ENCODE measurements at places on chromosomes 4 and X.

DNA sequence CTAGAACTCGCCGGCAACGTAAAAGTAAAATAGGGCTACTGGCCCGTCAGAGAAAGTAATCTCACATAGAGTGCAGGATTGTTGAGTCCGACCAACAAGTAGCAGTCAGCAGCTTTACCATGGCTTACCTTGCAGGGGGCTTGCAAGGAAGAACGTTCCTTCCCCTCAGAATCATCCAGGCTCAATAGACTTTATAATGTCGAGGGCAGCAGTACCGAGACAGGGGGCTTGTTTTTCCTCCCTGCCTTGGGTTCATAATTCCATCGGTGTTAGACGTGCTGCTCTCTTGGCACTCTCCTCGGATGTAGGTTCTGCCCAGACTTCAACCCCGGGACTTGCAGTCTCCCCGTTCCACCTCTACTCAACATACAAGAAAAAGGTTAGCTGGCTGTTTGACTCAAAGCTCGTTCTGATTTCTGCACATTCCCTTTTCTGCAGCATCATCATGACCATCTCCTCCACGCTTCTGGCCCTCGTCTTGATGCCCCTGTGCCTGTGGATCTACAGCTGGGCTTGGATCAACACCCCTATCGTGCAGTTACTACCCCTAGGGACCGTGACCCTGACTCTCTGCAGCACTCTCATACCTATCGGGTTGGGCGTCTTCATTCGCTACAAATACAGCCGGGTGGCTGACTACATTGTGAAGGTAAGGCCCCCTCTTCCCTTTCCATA is 1.5 kb downstream of the SLC10A4 start:
- DNase-seq, result no peak

- no peak for DNase-seq
These were observed 20.4 kb downstream of the HERC5 start for GRCh38 chr4:88477229-88477860.

DNA sequence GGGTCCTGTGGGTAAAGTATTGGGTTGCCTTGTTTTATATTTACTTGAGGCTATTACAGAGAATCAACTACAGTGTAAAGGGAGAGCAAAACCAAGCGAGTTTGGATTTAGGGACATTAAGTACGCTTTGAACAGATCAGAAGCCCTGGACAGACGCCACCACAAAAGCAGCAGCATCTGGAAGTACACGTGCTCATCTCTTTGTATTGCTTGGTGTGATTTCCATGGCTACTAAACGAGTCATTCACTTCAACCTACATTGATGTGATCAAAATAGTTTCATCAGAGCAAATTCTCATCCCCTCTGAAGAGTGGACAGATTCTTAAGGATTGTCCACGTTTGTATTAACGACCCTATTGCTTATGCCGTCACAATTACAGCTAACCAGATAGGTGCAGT is 85.1 kb downstream of the SORBS2 start:
- no peak for DNase-seq

DNA sequence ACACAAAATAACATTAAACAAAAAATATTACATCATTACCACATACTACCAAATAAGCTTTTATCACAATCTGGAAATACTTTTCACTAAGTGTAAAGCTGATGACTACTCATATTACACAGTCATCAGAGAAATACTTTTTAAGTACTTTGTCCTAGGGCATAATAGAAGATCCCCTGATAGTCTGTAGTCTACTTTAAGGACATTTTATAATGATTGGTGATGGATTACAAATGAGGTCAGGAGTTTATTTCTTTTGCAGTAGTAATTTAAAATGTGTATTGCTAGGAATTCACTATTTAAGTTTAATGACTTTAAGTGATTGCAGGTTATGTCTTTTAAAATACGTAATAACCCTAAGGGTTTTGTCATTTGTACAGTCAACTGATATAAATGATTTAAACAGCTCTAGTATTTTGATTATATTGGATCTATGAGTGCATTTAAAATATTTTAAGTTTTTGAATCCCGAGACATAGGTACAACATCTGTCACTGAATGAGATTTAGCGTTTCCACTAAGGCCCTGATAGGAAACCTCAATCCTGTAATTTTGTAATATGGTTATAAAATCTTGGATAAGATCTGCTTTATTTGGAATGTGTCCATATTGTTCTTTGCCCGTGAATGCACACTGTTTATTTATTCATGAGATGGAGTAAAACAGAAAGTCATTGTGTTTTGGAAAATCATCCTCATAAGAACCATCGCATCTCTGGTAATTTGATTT is 189.5 kb downstream of the ARAP2 start:
- DNase-seq, result no peak

- no peak for DNase-seq
These were observed 4.5 kb downstream of the RAB9A start for GRCh38 chrX:13693341-13693961.

DNA sequence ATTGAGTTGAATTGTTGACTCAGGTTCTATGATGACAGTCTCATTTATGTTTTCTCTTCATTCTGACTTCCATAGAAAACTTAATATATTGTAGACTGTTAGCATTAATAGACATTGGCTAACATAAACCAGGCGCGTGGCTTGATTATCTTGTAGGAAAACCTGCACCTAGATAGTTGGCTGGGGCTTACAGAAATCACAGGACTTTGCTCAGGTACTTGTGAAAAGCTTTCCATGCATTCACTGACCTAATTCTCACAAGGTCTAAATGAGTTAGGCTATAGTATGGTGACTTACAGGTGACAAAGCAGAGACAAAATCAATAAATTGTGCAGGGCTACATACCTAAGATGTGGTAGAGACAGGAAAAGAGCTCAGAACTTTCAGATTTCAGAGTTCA is 212.8 kb downstream of the GPAT3 start:
- no peak for DNase-seq

GRCh38 chrX:141714680-141715079 is 16.1 kb upstream of the SPANXD start:
- no peak for DNase-seq

GRCh38 chr4:87391576-87392054 is 627 bp upstream of the HSD17B11 start:
- DNase-seq, result no peak

GRCh38 chr4:39446842-39447573 is 11.7 kb downstream of the RPL9 start:
- no peak for DNase-seq

GRCh38 chr4:14168919-14169318 is 541.4 kb upstream of the BOD1L1 start:
- peak; percentile 87 for DNase-seq

DNA sequence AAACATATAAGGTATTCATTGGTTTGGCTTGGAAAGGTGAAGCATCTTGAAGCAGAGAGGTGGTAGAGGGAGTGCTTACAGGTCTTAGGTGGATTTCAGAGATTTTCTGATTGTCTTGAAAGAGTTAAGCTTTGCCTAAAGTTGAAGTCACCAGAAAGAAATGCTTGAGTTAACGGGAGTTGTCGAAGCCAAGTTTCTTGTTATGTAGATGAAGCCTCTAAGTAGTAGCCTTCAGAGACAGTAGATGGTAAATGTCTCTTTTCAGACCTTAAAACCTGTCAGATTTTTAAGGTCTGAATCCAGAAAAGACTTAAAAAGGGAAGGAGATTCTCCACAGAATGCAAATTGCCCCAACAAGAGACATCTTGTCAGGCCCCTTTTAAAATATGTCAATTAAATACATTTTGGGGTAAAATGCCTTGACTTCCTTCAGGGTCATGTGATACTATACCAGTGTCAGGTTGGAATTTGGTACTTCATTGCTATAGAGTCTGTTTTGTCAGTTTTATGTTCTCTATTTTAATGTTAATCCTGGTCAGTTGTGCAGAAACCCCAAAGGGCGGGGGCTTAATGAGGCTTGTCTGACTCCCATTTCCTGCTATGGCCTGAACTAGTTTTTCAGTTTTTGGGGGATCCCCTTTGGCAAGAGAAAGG is 81.0 kb downstream of the PCDH18 start:
- no peak for DNase-seq

DNA sequence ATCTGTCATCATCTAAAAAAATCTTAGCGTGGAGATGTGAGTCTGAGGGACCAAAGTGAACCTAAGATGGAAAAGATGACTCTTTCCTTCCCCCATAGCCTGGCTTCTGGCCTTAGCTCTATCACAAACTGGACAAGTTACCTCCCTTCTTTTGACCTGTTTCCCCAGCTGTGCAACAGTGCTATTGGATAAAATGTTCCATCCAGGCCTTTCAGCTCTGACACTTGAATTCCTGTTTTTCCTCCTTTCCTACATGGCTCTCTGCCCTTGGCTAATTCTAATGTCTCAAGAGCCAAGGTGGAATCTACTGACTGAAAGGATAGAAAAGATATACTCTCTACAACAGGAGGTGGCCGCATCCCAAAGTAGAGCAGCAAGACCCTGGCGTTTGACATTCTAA is 84.5 kb upstream of the ARHGEF9 start:
- no peak for DNase-seq

GRCh38 chr4:164802301-164802901 is 48.5 kb downstream of the SMIM31 start:
- no peak for DNase-seq

DNA sequence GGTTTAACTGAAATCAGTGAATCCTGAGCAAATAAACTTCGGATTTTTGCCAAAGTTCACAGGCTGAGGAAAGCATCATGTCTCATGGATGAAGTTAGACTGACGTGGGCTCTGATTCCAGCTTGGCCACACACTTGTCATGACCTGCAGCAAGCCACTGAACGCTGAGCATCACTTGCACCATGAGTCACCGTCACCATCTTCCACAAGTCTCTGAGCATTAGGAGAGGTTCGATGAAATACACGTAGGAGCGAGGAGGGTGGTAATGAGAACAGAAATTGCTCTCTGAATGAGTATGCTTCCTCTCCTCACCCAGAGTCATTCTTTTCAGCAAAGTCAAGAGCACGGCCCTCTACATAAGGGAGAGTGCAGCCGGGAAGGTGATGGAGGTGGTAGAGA is 3.8 kb upstream of the TRIML2 start:
- peak; percentile 49 for DNase-seq

DNA sequence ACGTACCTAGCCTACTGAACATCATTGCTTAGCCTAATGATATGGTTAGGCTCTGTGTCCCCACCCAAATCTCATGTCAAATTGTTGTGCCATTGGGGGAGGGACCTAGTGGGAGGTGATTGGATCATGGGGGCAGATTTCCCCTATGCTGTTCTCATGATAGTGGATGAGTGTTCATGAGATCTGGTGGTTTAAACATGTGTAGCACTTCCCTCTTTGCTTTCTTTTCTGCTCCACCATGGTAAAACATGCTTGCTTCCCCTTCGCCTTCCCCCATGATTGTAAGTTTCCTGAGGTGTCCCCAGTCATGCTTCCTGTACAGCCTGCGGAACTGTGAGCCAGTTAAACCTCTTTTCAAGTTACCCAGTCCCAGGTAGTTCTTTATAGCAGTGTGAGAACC is 102.6 kb downstream of the RAPGEF2 start:
- DNase-seq, result no peak

DNA sequence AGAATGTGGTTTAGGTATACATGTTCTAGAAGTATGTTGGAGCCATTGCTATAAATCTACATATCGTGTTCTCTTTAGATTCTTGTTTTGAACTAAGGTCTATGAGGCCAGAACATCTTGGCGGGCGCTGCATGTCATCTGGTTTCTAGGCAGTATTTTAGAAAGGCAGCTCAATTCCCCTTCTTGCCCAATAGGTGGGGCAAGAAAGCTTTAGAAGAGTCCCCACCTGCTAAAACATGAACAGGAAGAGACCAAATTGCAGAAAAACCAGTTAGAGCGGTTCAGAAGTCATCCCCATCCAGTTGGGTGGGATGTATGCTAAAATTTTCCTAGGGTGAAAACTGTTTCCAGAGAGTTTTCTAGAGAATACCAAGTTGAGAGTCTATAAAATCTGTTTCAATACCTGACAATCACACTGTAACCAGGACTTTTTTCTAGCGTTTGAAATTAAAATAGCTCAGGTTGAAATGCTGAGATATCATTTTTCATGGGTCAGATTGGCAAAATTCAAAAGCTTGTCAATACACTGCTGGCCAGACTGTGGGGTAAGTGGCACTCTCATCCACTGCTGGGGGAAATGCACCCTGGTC is 17.5 kb upstream of the SH3KBP1 start:
- DNase-seq, result no peak

GRCh38 chr4:164252286-164252685 is 501.6 kb upstream of the SMIM31 start:
- DNase-seq, result no peak

DNA sequence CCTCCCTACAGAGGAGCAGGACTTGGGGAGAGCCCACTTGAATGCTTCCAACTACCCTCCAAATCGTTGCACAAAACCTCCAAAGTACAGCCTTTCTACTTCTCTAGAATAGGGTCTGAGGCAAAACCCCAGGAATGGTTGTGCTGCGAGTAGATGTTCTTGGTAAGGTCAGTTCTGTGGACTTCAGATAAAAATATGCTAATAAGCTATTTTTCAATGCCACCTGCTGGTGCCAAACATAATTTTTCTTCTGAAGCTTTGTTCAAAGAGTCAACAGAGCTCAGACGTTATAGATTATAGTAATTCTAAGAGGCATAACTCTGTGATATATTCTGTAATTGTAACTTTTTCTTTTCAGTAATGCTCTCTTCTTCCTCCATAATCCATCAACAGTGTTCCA is 425.7 kb downstream of the GPAT3 start:
- DNase-seq, result no peak

DNA sequence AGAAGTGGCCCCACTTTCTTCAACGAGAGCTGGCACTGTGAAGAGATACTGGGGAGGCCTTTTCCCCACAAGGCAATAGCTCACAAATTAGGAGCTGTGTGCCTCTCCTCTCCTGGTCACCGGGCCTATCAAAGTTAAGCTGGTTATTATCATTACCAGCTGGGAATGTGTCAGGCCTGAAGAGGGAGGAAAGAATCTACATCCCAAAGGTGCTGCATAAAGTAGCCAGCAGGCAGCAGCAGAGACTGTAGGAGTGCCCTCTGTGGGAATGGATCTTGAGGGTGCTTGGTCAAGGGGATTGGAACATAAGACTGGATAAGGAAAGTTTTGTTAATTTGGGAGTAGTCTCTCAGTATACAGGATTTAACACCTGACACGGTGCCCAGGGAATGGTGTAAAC is 9.1 kb upstream of the TMPRSS11D start:
- no peak for DNase-seq

GRCh38 chr4:1377606-1378261 is 28.5 kb downstream of the NKX1-1 start:
- no peak for DNase-seq

DNA sequence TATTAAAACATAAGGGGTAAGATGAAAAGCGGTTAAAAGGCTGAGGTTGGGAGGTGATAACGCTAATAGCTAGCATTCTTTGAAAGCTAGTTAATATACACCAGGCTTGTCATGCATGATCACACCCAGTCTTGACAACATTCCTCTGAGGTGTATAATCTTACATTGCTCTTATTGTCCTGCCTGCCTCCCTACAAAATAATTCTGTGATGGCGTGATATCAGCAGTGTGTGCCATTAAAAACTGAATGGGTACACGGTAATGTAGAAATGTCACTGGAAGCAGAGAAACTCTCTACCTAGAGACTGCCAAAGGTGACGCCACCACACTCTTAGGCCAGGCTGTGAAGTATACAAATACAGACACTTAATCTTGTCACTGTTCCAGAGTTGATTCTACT is 68.1 kb downstream of the DIAPH2 start:
- no peak for DNase-seq
